ENCODE measurements at places on chromosomes 12 and 14.

- DNase-seq: no peak
Measured at GRCh38 chr12:1297206-1297605, 297.2 kb downstream of the FBXL14 start.

- DNase-seq: no peak
Measured at GRCh38 chr12:105025890-105026289, 39.8 kb downstream of the NOPCHAP1 start.

GRCh38 chr14:100681111-100681510 lies 45.6 kb upstream of the DLK1 start:
- DNase-seq: no peak

GRCh38 chr14:65042296-65042695 lies 55.6 kb downstream of the FNTB start:
- DNase-seq: no peak

- no peak for DNase-seq
Measured at GRCh38 chr12:76533331-76533730, 26.2 kb downstream of the OSBPL8 start.

DNA sequence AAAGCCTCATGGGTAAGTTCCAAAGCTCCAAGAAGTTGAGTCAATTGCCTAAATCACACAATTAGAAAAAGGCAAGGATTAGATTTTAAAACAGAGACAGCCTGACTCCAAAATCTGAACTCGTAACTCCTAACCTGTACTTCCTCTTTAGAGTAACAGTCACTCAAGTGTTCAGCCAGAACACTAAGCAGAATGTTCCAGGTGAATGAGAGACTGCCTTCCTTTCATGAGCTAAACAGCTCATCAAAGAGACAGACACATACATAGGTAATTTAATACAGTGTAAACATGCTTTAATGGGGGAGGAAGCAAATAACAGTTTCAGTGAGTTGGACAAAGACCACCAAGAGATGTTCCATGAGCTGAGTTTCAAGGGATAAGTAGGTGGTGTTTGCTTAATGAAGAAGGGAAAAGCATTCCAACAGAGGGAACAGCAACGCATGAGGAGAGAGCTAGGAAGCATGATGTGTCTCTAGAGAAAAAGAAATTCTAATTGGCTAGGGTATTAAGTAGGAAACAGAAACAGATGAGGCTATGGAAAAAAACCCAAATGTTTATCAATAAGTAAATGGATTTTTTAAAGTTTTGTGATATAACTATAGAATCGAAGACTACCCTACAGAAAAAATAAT lies 403.9 kb downstream of the MED13L start:
- no peak for DNase-seq

DNA sequence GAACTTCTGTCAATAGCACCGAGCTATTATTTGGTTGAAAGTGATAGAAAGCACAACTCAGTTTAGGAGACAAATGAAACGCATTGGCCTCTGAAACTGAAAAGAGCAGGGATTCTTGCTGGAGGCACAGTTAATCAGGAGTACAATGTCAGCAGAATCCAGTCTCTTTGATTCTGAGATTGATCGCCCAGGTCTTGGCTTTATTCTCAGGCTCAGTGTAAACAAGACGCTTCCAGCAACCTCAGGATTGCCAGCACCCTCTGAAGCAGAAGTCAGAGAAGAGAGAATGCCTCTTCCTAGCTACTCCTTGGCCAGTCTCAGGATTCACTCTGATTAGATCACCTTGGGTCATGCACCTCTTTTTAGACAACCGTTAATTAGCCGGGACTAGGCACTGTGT lies 11.8 kb upstream of the OTUB2 start:
- DNase-seq: no peak
